Fibroblast of the aortic adventitia (primary cell): ENCODE measurements at places on chromosomes 2 and 18. TPM values are rescaled to one million over a fixed set of nuclear protein-coding genes. Genes with fewer than 3 reads are reported as not detected.

- DNase-seq: peak; percentile 88
Observed at GRCh38 chr2:233832869-233833311, 21.4 kb downstream of the HJURP start.

DNA sequence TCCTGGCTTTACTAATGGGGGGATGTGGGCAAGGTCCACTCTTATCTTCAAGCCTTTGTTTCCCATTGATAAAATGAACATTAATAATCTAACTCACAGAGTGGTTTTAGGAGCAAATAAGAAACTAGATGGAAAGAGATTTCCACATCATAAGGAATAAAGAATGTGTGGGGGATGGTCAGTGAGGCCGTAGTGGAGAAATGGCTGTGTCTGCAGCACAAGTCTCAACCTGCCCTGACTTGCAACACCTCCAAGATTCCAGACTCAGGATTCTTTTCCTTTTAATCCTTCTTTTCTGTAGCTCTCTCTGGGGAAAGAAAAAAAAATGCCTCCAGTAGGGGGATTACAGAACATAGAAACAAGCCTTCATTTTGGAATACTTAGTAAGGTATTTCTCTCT, 124.2 kb upstream of the MEX3C start:
- peak; percentile 57 for DNase-seq

The UGT1A10 gene
- total RNA-seq: 0.41 TPM in 1 of 2 replicates, not detected in the other

DNA sequence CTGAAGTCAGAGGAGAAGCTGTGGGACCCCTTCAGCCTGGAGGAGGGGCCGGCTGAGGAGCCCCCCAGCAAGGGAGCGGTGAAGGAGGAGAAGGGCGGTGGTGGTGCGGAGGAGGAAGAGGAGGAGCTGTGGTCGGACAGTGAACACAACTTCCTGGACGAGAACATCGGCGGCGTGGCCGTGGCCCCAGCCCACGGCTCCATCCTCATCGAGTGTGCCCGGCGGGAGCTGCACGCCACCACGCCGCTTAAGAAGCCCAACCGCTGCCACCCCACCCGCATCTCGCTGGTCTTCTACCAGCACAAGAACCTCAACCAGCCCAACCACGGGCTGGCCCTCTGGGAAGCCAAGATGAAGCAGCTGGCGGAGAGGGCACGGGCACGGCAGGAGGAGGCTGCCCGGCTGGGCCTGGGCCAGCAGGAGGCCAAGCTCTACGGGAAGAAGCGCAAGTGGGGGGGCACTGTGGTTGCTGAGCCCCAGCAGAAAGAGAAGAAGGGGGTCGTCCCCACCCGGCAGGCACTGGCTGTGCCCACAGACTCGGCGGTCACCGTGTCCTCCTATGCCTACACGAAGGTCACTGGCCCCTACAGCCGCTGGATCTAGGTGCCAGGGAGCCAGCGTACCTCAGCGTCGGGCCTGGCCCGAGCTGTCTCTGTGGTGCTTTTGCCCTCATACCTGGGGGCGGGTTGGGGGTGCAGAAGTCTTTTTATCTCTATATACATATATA, 46.0 kb downstream of the BOLA3 start:
- DNase-seq: no peak

- DNase-seq: peak; percentile 73
Observed at GRCh38 chr18:58535340-58536201, 93.3 kb downstream of the ALPK2 start.

DNA sequence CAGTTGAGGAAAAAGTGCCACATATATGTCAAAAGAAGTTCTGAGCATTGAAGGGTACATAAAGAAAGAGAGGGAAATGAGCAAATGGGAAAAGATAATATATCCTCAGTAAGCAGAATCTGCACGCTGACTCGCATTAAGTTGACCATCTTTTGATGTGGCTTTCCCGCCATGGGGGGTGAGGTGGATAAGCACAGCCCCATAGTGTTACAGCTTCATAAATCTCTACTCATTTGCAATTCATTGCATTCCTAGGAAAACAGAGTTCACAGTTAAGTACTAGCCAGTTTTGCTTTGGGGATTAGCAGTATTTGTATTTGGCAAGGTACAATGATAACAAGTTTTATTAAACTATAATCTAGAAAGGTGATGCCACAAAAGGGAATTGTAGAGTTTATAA, 814.2 kb downstream of the LRP1B start:
- DNase-seq: no peak

- no peak for DNase-seq
Observed at GRCh38 chr2:168684921-168685599, 117.4 kb upstream of the NOSTRIN start.

- no peak for DNase-seq
Observed at GRCh38 chr2:86392873-86393518, 48.2 kb upstream of the KDM3A start.

- no peak for DNase-seq
Observed at GRCh38 chr2:1481406-1482252, 68.4 kb downstream of the TPO start.

The HOXD13 gene
- not detected in 2 replicates for total RNA-seq

DNA sequence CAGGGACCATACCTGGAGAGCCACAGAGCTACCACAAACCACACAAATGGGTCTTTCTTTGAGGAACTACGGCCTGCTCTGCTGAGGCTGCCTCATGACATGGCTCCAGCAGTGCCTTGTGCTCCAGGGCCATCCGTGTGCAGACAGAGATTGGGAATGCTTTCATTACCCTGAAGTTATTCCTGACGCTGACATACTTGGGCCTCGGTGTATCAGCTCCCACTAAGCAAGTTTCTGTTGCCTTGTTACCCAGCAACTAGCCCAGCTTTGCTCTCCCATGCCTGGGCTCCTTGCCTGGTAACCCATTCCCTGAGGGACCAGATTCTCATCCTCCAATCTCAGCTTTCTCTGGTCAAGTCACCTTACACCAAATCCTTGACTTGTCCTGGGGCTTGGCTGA, 80.3 kb upstream of the FZD7 start:
- peak; percentile 27 for DNase-seq

The RGPD3 gene
- 0.41 and 0.45 TPM in 2 replicates for total RNA-seq

DNA sequence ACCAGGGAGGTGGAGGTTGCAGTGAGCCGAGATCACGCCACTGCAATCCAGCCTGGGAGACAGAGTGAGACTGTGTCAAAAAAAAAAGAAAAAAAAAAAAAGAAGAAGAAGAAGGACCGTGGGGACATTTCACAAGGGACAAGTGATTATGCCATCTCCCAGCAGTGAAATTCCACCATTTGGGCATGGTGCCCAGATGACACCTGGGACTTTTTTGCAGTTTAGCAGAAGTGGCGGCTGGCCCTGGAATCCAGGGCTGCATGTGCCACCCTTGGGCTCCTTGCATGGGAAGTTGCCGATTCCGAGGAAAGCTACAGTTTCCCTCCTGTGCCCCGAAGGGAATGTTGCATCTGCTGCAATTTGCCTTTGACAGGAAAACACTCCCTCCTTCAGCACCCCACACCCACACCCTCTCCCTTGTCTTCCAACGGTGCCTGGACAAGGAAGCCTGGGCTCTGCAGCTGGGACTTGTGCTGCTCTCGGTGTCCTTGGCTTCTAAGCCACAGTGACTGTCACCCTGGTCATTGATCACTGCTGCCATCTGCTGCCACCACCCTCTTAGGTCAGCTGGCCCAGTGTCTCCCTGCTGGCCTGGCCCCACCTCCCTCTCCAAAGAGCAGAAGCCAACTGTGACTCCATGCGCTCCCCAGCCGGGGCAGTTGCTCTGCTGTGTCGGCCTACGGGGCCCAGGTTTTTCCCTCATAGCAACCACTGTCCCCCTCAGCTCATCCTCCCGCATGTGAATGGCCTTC, 56.4 kb upstream of the LRRC30 start:
- no peak for DNase-seq

The SPR gene
- 14.3 and 58.3 TPM in 2 replicates for total RNA-seq

The CNTNAP5 gene
- under 0.01 TPM in 1 of 2 replicates, not detected in the other for total RNA-seq

The CSRNP3 gene
- total RNA-seq: 2.3 and 3.4 TPM in 2 replicates

The KIAA2012 gene
- not detected in 2 replicates for total RNA-seq

- no peak for DNase-seq
Observed at GRCh38 chr2:138012968-138013367, 48.7 kb downstream of the HNMT start.

The REG1A gene
- total RNA-seq: not detected in 2 replicates

- no peak for DNase-seq
Observed at GRCh38 chr18:35581546-35581897, at the start of gene GALNT1. Gene GALNT1 (plus strand): TSS chr18:35581740. CDS start chr18:35654663, 72,923 bp downstream.

The FBXO15 gene
- 0.27 and 0.49 TPM in 2 replicates for total RNA-seq

- peak; percentile 25 for DNase-seq
Observed at GRCh38 chr2:218658671-218659257, 659 bp downstream of the ZNF142 start.

DNA sequence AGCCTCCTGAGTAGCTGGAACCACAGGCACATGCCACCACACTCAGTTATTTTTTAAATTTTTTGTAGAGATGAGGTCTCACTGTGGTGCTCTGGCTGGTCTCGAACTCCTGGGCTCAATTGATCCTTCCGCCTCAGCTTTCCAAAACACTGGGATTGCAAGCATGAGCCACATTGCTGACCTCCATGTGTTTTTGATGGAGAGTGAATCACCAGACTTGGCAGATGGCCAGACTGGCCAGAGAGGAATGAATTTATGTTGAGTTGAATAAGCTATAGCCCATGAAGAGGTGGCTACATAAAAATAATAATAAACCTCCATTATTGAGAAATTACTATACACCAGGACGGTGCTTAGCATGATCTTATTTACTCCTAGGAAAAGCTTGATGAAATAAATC, 91.5 kb downstream of the MREG start:
- DNase-seq: peak; percentile 90

DNA sequence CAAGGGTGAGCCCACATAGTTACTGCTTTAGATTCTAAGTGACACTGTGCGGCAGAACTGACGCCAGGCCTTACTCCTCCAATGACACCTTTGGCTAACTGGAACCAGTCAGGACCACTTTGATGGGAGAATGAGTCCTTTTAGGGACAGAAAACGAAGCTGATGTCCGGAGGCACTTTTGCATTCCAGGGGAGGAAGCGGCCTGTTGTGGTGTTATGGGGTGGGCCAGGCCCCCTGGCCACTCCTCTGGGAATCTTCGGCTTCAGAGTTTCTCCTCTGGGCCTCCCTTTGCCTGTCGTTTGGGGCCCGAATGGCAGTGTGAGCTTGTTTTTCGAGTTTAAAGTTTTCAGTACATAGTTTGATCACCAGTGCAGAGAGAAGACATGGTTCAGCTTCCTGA, 65.9 kb downstream of the MBP start:
- no peak for DNase-seq

DNA sequence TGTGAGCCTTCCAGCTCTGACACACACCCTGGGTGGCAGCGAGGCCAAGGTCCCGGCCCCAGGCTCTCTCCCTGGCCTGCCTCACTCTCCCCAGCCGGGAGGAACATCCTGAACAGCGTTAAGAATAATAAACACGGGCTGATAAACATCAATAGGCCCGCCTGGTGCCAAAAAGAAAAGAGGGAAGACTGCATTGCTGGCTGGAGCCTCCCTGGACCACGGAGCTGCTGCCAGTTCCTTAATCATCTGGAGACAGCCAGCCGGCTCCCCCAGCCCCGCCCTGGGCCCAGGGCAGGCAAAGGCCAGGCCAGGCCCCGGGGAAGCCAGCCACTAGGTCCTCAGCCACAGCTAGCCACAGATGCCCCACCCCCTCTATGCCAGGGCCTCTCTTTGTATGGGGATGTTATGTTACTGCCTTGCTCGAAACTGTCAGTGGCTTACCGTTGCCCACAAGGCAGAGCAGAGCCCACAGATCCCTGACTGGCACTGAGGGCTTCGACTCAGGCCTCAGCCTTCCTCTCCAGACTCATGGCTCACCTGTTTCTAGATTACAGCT, 293.7 kb downstream of the DYSF start:
- peak; percentile 73 for DNase-seq

DNA sequence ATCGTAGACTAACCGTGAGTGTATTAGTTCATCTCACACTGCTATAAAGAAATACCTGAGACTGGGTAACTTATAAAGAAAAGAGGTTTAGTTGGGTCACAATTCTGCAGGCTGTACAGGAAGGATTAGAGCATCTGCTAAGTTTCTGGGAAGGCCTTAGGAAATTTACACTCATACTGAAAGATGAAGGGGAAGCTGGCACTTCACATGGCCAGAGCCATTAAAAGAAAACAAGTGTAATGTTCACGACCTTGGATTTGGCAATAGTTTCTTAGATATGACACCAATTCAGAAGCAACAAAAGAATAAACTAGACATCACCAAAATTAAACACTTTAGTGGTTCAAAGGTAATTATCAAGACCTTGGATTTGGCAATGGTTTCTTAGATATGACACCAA, 23.8 kb downstream of the ABCB11 start:
- no peak for DNase-seq

The ZAP70 gene
- total RNA-seq: 0.25 TPM in 1 of 2 replicates, not detected in the other

DNA sequence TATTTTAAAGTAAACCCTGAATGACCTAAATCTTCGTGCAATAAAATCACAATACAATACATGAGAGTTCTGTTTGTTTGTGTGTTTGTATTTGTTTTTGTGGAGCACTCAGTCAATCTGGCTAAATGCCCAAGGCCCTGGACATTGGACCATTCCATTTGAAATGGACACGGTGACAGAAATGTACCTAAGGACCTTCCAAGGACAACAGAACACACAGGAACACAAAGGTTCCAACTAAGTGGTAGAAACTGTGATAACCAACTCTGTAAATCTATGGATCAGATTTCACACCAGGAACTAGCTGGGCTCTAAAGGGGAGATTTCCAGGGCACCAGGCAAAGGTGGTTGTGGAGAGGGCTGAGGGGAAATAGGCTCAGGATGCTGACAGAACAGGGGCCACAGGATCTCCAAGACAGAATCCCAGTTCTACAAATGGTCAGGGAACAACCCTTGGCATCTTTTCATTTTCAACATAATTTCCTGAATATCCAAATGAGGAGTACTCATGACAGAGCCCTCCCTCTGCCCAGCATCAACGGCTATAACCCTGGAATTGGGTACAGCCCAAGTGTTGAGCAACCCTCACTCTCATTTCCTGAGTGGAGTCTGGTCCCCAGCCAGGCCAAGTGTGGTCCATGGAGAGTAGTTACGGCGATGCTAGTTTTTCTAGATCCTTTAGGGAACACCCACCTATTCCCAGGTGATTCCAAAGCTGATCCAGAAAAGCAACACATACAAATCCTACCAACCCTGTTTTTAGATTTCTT, 78.4 kb downstream of the NCKAP5 start:
- DNase-seq: peak; percentile 90

- DNase-seq: peak; percentile 58
Observed at GRCh38 chr18:79857082-79857671, 59.4 kb downstream of the KCNG2 start.

The TRMT61B gene
- 14.5 and 15.2 TPM in 2 replicates for total RNA-seq

DNA sequence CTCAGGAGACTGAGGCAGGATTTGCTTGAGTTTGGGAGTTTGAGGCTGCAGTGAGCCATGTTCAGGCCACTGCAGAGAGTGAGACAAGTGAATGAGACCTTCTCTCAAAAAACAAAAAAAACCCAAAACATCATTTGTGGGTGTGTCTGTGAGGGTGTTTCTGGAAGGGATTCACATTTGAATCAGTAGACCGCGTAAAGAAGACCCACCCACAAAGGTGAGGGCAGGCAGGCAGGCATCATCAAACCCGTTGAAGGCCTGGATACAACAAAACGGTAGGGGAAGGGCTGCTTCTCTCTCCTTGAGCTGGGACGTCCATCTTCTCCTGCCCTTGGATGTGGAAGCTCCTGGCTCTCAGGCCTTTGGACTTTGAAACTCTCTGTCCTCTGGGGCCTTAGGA, 25.4 kb downstream of the CDKL4 start:
- DNase-seq: no peak

- DNase-seq: peak; percentile 7
Observed at GRCh38 chr2:70779491-70779890, 11.0 kb downstream of the FIGLA start.
